NCI-H524 (cell line): ENCODE measurements at places on chromosomes 6 and 20.

GRCh38 chr20:48149902-48150301 lies 364.6 kb upstream of the SULF2 start:
- peak; percentile 83 for DNase-seq

DNA sequence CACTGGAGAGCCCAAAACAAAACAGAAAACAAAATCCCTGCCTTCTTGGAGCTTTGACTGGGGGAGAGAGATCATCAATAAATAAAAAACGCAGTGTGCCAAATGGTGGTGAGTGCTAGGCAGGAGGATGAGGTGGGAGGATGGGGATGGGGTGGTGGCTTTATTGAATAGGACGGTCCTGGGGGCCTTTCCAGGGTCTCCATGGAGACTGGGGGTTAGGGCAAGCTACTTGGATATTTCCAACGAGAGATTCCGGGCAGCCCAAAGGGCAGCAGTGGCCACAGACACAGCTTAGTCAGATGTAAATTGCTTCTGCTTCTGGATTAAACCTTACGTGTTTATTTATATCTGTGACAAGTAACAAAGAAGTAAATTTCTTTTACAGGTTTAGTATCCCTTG lies 700.1 kb downstream of the QKI start:
- no peak for DNase-seq

- no peak for DNase-seq
Measured at GRCh38 chr20:59399426-59400099, 99.2 kb downstream of the EDN3 start.

- no peak for DNase-seq
Measured at GRCh38 chr6:106761160-106761559, 131.8 kb downstream of the QRSL1 start.
